ENCODE measurements at places on chromosomes 5 and 9. TPM values are rescaled to one million over a fixed set of nuclear protein-coding genes. Genes with fewer than 3 reads are reported as not detected.

The ADAMTS2 gene
- 13.6 TPM for total RNA-seq

The C5orf58 gene
- total RNA-seq, result 72.7 TPM

The MCIDAS gene
- total RNA-seq, result 0.68 TPM

The PDE6A gene
- 3.2 TPM for total RNA-seq

The IFNA13 gene
- 0.63 TPM for total RNA-seq

All from testis (tissue), 5 donors.